Body of pancreas (tissue), 4 donors: ENCODE measurements at places on chromosomes 1 and 21.

DNA sequence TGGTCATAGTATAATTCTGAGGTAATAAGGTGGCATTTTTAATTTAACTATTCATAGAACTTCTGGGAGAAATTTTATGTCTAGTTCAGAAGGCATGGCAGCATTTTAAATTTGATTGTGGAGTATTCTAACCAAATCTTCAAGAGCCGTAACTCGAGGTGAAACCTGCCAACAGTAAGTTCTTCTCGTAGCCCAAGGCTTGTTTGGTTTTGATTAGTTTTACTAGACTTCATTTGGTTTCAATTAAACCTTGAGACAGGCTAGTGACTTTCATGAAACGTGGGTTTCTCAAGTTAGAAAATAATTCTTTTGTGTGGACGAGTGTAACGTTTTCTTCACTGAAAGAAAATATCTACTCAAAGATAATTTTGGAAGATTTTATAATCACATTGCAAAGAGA, 395.5 kb downstream of the USP25 start:
- no peaks in the 10 kb centered on the region for H3K4me1 ChIP-seq
- DNase-seq = no peak
- no peaks in the 10 kb centered on the region for H3K36me3 ChIP-seq
- no peaks in the 10 kb centered on the region for H3K27me3 ChIP-seq
- no peak overlapping the region for H3K27ac ChIP-seq
- H3K4me3 ChIP-seq = no peak overlapping the region

- H3K27ac ChIP-seq = no peak overlapping the region
- no peak overlapping the region for H3K4me3 ChIP-seq
Measured at GRCh38 chr1:30340934-30341333, 382.5 kb downstream of the MATN1 start.

- no peaks in the 10 kb centered on the region for H3K36me3 ChIP-seq
- H3K27me3 ChIP-seq = no peaks in the 10 kb centered on the region
- peaks cover 5% of the 10 kb centered on the region for H3K4me1 ChIP-seq
- no peak for DNase-seq
- H3K4me3 ChIP-seq = no peak overlapping the region
Measured at GRCh38 chr1:93716941-93717368, 35.3 kb upstream of the BCAR3 start.

DNA sequence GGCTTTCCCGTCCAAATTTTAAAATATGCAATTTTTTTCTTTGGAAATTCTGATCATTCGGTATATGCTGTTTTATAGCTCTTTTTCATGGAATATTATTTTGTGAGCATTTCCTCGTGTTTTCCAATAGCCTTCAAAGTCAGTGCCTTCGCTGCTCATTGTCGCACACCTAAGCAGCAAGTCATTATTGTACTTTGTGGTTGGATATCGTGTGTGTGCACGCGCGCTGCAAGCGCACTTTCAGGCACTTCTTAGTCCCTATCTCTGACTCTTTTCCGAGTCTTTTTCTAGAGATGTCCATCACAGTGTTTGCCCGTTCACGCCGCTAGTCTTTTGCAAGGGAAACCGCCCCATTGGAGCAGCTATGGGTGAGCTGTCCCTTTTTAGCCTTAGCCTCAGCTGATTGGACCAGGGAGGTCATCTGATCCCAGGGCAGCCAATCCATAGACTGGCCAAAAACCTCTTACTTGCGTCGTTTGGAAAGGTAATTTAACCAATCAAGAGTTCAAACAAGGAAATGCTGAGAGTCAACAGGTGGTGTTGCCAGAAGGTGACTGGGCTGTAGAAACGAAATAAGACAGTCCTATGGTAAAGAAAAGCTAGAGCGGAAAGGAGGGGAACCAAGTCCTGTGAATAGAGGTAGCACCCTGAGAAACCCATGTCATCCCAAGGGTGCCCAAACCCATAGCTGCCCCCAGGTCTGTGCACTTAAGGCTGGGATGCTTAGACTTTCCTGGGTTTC, 710 bp upstream of the HYI start:
- no peaks in the 10 kb centered on the region for H3K27me3 ChIP-seq
- peaks cover 9% of the 10 kb centered on the region for H3K36me3 ChIP-seq
- no peak overlapping the region for H3K4me3 ChIP-seq
- H3K27ac ChIP-seq = peak overlapping the region; percentile 78
- peak; percentile 88 for DNase-seq
- peaks cover 24% of the 10 kb centered on the region for H3K4me1 ChIP-seq

GRCh38 chr1:40694353-40694874, 2.9 kb downstream of the NFYC start:
- no peaks in the 10 kb centered on the region for H3K27me3 ChIP-seq
- H3K36me3 ChIP-seq = no peaks in the 10 kb centered on the region
- H3K4me3 ChIP-seq = no peak overlapping the region
- no peak for DNase-seq
- no peak overlapping the region for H3K27ac ChIP-seq

- no peak for DNase-seq
- H3K4me3 ChIP-seq = no peak overlapping the region
- no peaks in the 10 kb centered on the region for H3K27me3 ChIP-seq
- no peak overlapping the region for H3K27ac ChIP-seq
- peaks cover 5% of the 10 kb centered on the region for H3K4me1 ChIP-seq
- H3K36me3 ChIP-seq = no peaks in the 10 kb centered on the region
Measured at GRCh38 chr1:244181867-244182266, 130.8 kb downstream of the ZBTB18 start.

- H3K36me3 ChIP-seq = no peaks in the 10 kb centered on the region
- DNase-seq = no peak
- no peak overlapping the region for H3K27ac ChIP-seq
- H3K27me3 ChIP-seq = no peaks in the 10 kb centered on the region
- H3K4me3 ChIP-seq = no peak overlapping the region
Measured at GRCh38 chr1:166978821-166979220, 3.5 kb upstream of the ILDR2 start.

DNA sequence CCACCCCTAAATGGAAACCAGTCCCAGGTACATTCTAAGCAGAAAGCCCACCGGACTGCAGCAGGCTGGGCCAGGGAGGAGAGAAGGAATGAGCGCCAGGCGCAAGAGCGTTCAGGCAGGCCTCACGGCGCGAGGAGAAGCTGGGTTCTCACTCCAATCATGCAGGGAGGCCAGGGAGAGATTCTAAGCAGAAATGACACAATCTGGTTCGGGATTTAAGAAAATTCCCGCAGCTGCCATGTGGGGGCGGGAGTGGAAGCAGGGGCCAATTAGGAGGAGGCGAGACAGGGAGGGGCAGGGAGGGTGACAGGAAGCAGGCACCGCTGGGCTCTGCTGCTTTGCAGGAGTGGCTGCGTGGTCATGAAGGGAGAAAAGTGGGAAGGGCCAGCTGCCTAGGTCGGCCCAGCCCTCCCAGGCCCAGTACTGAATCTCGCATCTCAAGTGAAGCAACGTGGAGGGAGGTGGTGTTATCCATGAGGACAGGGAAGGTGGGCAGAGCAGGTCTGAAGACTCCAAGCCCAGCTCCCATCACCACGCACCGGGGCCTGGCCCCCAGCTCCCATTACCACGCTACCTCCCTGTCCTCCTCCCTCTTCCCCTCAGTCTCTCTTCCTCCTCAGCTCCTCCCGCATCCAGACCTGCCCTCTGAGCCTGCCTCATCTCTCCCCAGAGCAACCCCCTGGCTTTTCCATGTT, 11.8 kb downstream of the NPHP4 start:
- H3K4me1 ChIP-seq = no peaks in the 10 kb centered on the region
- H3K27me3 ChIP-seq = no peaks in the 10 kb centered on the region
- H3K36me3 ChIP-seq = no peaks in the 10 kb centered on the region
- no peak overlapping the region for H3K27ac ChIP-seq

DNA sequence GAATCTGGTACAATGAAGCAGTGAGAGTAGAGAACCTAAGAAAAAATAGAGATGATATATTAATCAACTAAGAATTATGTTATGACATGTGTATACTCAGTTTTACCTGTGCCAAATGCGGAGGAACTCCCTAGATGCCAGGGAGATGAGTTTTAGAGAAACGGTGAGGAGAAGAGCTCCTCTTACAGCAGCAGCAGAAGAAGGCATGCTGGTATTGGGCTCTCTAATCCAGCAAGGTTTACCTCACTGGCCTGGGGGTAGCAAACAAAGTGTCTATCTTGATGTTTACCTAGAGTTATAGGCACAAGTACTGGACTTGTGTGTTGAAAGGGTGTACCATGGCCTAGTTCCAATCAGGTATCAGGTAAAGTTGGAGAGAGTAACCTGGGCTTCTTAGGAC, 28.9 kb upstream of the DEPDC1 start:
- no peaks in the 10 kb centered on the region for H3K27me3 ChIP-seq
- no peak for DNase-seq
- no peaks in the 10 kb centered on the region for H3K4me1 ChIP-seq
- no peak overlapping the region for H3K27ac ChIP-seq

GRCh38 chr1:81209461-81209860, 591.3 kb upstream of the ADGRL2 start:
- no peaks in the 10 kb centered on the region for H3K36me3 ChIP-seq
- no peaks in the 10 kb centered on the region for H3K27me3 ChIP-seq
- DNase-seq = no peak
- H3K4me3 ChIP-seq = no peak overlapping the region

GRCh38 chr1:163766257-163766918, 444.6 kb downstream of the NUF2 start:
- no peak for DNase-seq
- no peaks in the 10 kb centered on the region for H3K36me3 ChIP-seq
- no peaks in the 10 kb centered on the region for H3K27me3 ChIP-seq

DNA sequence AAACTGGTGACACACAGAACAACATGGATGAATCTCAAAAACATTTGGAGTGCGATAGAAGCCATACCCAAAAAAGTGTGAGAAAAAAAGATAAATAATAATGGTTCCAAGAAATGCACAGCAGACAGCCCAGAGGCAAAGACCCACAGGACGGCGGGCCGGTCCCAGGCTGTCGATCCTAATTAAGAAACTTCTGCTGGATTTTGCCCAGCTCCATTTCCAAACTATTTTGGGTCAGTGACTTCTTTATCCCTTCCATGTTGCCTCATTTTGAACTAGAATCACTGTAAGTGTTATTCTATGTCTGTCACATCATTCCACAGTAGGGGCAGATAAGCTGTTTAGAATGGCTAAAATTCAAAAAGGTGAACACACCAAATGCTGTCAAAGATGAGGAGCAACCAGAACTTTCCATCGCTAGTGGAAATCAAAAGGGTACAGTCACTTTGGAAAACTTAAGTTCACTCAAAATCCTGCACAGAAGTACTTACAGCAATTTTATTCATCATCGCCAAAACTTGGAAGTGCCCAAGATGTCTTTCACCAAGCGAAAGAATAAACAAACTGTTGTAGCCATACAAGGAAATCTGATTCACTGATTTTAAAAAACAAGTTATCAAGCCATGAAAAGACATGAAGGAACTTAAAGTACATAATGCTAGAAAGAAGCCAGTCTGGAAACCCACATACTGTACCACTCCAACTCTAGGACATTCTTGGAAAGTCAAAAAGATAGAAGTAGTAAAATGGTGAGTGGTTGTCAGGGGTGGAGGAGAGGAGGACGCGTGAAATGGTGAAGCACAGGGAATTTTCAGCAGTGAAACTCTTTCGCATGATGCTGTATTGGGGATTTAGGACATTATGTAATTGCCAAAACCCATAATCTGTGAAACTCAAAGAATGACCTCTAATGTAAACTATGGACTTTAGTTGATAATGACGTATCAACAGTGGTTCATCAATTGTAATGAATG, 7.5 kb downstream of the NBPF1 start:
- H3K4me1 ChIP-seq = peaks cover 9% of the 10 kb centered on the region
- no peak overlapping the region for H3K27ac ChIP-seq
- DNase-seq = no peak

- H3K36me3 ChIP-seq = no peaks in the 10 kb centered on the region
- peaks cover 10% of the 10 kb centered on the region for H3K4me1 ChIP-seq
- H3K27ac ChIP-seq = no peak overlapping the region
Measured at GRCh38 chr1:6965083-6965934, 180.1 kb downstream of the CAMTA1 start.

- no peaks in the 10 kb centered on the region for H3K36me3 ChIP-seq
- peaks cover 50% of the 10 kb centered on the region for H3K4me1 ChIP-seq
- no peak for DNase-seq
- peak overlapping the region; percentile 84 for H3K27ac ChIP-seq
- H3K4me3 ChIP-seq = peak overlapping the region; percentile 90
Measured at GRCh38 chr1:111449703-111450017, 396 bp downstream of the ATP5PB start.

GRCh38 chr1:76177615-76178014, 103.1 kb downstream of the ST6GALNAC3 start:
- H3K27me3 ChIP-seq = no peaks in the 10 kb centered on the region
- H3K4me3 ChIP-seq = no peak overlapping the region
- H3K4me1 ChIP-seq = no peaks in the 10 kb centered on the region
- H3K27ac ChIP-seq = no peak overlapping the region

DNA sequence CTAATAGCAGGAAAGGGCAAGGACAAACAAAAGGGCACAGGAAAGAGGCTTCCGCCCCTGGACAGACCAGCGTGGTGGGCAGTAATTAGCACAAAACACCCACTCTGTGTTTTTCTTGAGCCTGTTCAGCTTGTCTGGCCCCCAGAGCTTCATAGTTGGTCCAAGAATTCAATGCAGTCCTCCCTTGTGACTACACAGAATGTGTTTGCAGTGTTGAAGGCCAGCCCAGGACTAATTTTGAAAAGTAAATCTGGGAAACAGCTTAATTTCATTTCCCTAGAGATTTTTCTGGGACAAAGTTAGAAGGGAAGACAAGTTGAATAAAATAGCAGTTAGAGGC, 49.2 kb upstream of the LMO4 start:
- no peaks in the 10 kb centered on the region for H3K4me1 ChIP-seq
- H3K36me3 ChIP-seq = no peaks in the 10 kb centered on the region
- DNase-seq = no peak
- H3K27ac ChIP-seq = no peak overlapping the region
- H3K27me3 ChIP-seq = no peaks in the 10 kb centered on the region

- no peaks in the 10 kb centered on the region for H3K36me3 ChIP-seq
- DNase-seq = no peak
- H3K4me1 ChIP-seq = no peaks in the 10 kb centered on the region
- H3K27me3 ChIP-seq = no peaks in the 10 kb centered on the region
- H3K27ac ChIP-seq = no peak overlapping the region
- H3K4me3 ChIP-seq = no peak overlapping the region
Measured at GRCh38 chr1:45385302-45385701, 45.1 kb upstream of the MUTYH start.

- no peaks in the 10 kb centered on the region for H3K4me1 ChIP-seq
- H3K27ac ChIP-seq = no peak overlapping the region
- H3K27me3 ChIP-seq = no peaks in the 10 kb centered on the region
- no peak overlapping the region for H3K4me3 ChIP-seq
Measured at GRCh38 chr1:115136706-115137105, 47.4 kb upstream of the TSPAN2 start.

DNA sequence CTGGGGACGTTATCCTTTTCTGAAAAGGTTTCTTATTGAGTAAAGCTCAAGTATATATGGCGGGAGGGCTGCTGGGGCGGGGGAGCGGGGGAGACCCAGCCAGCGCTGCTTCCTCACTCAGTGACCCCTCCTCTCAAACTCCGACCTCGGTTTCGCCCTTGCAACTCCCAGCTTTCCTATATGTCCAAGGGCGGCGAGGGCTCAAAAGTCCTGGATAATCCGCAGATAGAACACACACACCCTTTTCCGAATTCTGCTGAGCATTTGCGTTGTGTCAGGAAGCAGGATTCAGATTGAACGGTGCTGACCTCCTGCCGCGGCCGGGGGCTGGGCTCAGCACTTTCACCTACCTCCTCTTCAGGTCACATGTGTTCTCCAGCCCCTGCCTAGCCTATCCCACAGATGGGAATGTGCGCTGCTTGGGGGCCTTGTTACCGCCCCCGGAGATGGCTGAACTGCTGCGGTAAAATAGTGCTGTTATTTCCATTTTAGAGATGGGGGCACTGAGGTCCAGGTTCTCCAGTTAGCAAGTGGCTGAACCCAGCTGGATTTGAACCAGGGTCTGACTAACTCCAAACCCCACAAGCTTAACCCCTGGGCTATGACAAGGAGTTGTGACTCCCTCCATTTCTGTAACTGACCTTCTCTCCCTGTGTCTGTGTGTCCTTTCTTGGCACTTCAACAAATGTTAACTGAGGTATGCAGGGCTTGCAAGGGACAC, 795 bp upstream of the AHDC1 start:
- H3K27me3 ChIP-seq = no peaks in the 10 kb centered on the region
- H3K4me1 ChIP-seq = peaks cover 34% of the 10 kb centered on the region
- H3K27ac ChIP-seq = no peak overlapping the region
- H3K4me3 ChIP-seq = no peak overlapping the region
- DNase-seq = no peak
